NCI-H1436 (cell line): ENCODE measurements at places on chromosomes 16 and 17.

GRCh38 chr17:62870030-62870541, 62.0 kb upstream of the MARCHF10 start:
- peak; percentile 69 for DNase-seq

GRCh38 chr16:24800586-24800985, 45.2 kb upstream of the SLC5A11 start:
- DNase-seq: no peak

DNA sequence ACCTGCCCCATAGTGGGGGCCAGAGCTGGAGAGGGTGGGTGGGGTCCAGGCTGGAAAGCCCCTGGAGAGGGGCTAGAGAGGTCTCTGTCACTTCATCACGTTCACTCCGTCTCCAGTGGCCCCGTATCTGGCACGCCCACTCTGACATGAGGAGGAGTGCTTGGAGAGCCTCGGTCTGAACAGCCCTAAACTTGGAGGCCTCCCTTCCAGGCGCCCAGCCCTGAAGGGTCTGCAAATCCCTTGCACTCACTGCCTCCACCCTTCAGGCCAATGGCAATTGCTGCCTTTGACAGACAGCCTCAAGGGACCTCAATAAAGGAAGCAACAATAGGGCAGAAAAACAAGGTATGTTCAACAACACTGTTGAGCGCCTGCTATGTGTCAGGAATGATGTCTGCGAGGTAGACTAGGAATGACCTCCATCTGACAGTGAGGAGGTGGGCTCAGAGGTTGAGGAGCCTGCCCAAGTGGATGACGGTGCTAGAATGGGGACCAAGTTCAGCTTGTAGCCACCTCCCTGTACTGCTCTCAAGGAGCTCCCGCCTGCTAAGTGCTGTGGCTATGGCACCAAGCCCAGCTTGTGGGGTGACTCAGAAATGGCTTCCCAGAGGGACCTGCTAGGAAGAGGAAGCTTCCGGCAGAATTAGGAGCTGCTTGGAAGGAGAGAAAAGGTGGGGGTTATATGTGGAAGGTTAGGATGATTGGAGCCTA, 2.9 kb upstream of the EPX start:
- peak; percentile 39 for DNase-seq

GRCh38 chr16:84074721-84075120, 32.1 kb upstream of the SLC38A8 start:
- no peak for DNase-seq

- no peak for DNase-seq
Observed at GRCh38 chr17:63434951-63435571, 11.0 kb downstream of the CYB561 start.

- DNase-seq: no peak
Observed at GRCh38 chr16:68644296-68644695, 814 bp upstream of the CDH3 start.

DNA sequence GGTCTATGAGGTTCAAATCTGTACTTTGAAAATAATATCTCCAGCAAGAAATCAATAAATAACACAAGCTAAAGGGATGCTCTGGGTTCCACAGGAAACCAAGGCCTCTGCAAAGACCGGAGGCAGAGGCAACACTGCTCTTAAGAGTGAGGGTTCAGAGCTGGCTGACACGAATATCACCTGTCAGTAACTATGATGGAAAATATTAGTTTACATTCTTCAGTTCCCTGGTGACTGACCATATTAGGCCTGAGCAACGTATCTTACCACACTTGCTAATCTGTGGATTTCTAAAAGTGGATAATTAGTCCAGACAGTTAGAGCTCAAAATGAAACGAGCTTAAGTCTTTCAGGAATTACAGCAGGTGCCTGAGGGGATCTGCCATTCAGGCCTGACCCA, 459.3 kb downstream of the HS3ST3B1 start:
- peak; percentile 64 for DNase-seq

- DNase-seq: no peak
Observed at GRCh38 chr16:2485811-2486507, 11.0 kb downstream of the TBC1D24 start.

- peak; percentile 2 for DNase-seq
Observed at GRCh38 chr16:46929378-46930332, 43.8 kb downstream of the DNAJA2 start.

GRCh38 chr16:54282202-54282927, 4.2 kb downstream of the IRX3 start:
- DNase-seq: no peak

DNA sequence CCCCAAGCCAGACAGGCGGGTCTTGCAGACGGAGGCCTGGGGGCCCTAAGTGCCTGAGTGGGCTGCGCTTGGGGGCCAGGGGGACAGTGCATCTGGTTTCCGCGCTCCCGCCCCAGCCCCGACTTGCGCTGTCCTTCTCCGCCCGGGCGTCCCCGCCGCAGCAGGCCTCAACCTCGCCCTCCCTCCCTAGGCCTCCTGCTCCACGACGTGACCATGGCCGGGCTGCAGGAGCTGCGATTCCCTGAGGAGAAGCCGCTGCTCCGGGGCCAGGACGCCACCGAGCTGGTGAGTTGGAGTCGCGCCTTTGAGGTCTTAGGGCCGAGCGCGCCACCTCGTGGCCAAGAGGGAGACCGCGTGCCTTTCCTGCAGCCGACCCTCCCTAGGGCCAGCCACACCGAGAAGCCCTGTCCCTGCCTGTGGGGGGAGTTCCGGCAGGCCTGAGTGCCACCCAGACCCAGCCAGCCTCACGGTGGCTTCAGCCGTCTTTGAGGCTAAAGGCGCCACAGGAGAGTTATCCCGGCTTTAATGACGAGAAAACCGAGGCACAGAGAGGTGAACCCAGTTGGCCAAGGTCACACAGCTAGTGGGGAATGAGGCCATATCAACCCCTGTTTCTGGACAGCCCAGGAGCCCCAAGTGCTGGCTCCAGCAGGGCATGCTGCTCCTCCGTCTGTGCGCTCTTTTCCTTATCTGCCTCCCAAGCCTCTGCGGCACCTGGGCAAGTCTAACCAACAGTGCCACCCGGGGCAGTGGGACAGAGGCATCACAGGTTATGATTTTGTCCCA, 12.2 kb upstream of the NDRG4 start:
- DNase-seq: peak; percentile 76

- no peak for DNase-seq
Observed at GRCh38 chr16:67421030-67421429, 4.8 kb upstream of the ZDHHC1 start.
